Stimulated activated CD4-positive, alpha-beta T cell treated with anti-CD3 and anti-CD28 coated beads, Interleukin-12 subunit alpha, Interleukin-12 subunit beta, amount 100 ng/mL, for 4 hours (primary cell): ENCODE measurements at places on chromosomes 13 and 19.

DNA sequence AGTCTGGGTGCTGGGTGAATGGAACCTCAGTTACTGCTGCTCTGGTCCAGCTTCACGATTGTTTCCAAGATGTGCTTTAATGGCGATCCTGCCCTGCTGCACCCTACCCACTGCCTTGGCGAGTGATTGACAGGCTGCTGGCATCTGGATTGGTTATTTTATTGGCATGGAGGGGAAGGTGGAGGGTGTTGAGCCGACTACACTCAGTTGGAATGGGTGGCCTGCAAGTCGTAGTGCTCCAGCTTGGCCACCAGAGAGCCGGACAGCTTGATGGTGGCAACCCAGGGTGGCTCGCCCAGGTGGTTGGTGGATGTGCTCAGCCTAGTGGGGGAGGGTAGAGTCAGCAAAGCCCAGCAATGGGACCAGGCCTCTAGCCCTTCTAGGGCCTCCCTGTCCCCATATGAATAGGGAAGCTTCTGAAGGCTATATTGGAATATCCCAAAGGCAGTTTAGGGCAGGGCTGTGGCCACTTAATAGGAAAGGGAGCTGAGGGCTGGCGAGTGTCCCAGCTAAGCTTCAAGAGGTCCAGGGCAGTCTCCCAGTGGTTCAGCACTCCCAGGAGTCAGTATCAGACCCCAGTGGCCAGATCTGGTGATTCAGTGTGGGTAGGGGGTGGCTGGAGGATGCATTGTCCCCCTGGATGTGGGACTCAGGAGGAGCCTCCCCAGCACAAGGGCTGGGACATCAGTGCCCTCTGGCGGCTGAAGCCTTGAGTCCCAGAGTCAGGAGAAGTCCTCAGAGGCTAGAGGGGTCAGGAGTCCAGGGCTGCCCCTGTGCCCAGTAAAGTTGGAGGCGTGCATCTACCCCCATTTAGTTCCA, 3.4 kb downstream of the GGN start:
- no peak for DNase-seq

DNA sequence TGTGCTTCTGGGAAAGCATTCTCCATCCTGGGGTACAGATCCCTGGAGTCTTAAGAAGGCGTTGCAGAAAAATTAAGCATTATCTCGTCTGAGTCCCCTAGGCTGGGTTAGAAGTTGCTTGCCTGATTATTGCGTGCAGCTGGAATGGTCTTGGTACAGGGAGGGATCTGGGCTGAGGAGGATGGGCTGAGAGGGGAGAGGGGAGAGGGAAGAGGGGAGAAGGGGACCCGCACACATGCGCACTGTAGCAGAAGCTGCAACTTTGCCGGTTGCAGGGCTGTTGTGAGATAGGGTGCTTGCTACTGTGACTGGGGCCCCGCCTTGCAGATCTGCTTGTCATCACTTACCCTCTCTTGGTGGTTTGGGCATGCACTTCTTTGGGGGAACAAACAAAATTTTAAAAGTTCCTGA, 316.8 kb downstream of the DLEU7 start:
- DNase-seq: no peak

DNA sequence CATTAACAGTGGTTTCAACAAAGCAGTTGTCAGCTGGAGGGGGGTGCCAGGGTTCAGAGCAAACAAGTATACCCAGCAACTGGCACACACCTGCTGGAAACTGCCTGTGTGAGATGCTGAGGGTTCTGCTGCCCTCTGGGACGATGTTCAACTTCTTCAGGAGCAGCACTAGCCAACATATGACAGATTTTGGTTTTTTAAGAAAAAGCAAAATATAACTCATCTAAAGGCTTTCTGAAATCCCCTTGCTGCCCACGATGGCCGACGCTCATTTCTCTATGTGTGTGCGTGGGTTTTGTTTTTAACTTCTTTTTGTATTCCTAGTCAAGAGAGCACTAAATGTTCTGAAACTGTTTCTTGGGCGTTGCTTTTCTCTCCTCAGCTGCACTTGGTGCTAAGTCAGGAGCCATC, 79.9 kb downstream of the MRPL57 start:
- no peak for DNase-seq

DNA sequence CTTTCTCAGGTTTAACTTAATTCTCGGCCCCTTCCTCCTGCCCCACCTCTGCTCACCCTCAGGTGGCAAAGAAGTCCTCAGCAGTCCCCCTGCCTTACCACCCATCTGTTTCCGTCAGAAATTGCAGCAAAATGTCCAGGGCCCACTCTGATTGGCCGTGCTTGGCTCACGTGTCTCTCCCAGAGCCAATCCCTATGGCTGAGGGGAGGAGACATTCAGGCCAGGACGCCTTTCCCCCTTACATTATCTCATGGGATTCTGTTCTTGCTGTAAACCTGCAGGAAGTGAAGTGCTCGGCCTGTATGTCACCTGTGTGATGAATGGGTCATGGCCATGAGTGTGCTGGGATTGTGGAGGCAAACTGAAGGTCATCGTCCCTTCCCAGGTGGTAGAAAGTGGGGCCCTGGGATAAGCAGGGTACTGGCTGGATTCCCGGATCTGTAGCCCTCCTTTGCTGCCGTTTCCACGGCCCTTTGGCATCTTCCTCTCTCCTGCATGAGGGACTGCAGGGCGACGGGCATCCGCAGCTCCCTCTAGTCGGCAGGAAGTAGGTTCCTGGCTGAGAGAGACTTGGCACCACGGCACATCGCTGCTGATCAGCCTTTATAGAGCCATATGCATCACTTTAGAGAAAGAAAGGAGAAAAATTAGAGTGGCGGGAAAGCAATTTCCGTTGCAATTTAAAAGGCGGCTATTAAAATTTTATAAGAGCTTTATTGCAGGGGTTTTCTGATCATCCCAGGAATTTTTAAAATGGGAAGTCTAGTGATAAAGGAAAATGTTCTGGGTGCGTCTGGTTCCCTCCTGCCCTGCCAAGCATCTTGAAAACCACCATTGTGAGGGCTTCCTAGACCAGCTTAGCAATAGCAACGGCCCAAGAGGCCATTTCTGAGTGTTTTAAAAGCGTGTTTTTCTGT, 118.2 kb downstream of the SIPA1L3 start:
- no peak for DNase-seq

DNA sequence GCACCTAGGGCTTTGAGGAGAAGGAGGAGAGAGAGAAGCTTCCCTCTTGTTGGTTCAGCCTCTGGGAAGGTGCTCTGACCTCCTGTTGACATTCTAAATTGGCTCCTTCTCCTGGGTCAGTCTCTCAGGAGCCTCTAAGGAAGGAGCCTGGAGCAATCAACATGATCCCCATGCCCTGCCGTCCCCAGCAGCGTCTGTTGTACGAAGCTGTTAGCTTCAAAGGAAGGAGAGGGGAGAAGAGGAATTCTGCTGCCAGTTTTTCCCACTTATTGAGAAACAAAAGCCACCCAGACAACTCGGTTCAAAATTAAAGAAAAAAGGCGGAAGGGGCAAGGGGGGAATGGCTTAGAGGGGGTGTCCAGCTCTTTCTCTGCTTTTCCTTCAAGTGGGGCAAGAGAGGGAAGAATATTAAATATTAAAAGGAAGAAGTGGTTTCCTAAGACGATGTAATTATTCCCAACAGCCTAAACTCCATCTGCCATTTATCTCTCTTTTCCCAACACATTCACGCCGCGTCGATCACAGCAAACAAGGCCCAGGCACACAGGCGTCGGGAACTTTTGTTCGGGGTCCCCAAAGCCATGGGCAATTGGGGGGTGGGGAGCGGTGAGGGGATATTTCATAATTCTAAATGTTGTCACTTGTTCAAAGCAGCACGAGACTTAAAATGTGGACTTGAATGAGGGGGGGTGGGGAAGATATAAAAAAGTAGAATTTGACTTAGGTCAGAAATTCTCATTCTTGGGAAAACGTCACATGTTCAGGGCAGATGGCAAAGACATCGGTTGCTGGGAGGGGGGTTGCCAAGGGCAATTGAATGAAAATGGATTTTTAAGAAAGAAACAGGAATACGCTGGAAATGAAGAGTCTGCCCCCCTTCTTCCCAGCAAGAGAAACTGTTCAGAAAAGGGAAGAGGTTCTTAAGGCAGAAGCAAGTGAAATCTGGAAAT, 116.8 kb upstream of the CACNA1A start:
- no peak for DNase-seq

DNA sequence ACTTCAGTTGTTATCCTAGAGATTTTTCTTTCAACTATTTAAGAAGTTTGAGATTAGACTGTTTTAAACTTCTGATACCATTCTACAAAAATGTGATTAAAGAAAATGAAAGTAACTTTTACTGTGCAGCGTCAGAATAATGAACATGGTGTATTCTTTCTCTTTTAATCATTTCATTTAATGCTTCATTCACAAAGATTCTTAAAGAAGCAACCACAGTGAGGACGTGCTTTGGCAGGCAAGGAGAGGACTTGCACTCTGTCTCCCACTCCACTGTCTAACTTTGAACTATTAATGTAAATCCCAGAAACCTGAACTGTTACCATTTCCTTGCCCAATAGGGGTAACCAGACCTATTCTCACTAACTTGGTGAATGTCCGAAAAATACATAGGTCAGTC, 137.0 kb downstream of the KCNRG start:
- DNase-seq: no peak

GRCh38 chr19:43362179-43362578, 8.7 kb downstream of the CD177 start:
- no peak for DNase-seq

- no peak for DNase-seq
Observed at GRCh38 chr13:113850722-113851479, 13.0 kb downstream of the GAS6 start.

DNA sequence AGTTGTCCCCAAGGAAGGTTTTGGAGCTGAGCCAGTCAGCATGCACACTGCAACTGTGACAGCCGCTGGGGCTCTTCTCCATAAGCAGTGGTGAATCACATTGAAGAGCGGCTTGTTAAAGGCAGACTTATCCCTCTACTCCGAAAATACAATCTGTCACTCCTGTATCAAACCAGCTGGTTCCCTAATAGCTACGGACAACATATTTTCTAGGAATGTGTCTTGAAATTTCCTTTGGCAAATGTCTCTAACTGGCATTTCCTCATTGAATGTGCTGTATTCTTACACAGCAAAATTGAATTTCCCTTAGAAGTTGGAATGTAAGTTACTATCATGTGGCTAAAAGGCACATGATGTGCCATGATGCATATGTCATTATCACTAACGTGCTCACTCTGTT, 104.0 kb upstream of the GPR12 start:
- no peak for DNase-seq

GRCh38 chr19:5684694-5685430, 4.0 kb downstream of the HSD11B1L start:
- DNase-seq: no peak

GRCh38 chr13:65339241-65339640, 1890.9 kb downstream of the PCDH9 start:
- DNase-seq: no peak

GRCh38 chr19:55699221-55699620, 24.2 kb downstream of the EPN1 start:
- DNase-seq: no peak

GRCh38 chr13:43054803-43055802, 31.7 kb downstream of the DNAJC15 start:
- no peak for DNase-seq

DNA sequence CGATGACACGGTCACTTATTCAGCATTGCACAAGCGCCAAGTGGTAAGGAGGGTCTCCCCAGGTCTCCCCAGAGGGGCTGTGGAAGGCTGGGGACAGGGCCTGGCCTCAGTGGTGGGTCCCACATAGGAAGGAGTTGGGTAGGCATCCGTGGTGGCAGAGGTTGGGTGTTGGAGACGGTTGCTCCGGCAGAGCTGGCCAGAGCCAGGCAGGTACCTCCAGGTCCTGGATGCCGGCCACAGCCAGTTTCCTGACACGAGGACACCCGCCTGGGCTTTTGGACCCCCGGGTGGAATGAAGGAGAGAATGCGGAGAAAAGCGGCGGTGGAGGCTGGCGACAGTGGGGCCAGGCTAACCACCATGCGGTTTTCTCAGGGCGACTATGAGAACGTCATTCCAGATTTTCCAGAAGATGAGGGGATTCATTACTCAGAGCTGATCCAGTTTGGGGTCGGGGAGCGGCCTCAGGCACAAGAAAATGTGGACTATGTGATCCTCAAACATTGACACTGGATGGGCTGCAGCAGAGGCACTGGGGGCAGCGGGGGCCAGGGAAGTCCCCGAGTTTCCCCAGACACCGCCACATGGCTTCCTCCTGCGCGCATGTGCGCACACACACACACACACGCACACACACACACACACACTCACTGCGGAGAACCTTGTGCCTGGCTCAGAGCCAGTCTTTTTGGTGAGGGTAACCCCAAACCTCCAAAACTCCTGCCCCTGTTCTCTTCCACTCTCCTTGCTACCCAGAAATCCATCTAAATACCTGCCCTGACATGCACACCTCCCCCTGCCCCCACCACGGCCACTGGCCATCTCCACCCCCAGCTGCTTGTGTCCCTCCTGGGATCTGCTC, 1.3 kb upstream of the FFAR1 start:
- peak; percentile 58 for DNase-seq

DNA sequence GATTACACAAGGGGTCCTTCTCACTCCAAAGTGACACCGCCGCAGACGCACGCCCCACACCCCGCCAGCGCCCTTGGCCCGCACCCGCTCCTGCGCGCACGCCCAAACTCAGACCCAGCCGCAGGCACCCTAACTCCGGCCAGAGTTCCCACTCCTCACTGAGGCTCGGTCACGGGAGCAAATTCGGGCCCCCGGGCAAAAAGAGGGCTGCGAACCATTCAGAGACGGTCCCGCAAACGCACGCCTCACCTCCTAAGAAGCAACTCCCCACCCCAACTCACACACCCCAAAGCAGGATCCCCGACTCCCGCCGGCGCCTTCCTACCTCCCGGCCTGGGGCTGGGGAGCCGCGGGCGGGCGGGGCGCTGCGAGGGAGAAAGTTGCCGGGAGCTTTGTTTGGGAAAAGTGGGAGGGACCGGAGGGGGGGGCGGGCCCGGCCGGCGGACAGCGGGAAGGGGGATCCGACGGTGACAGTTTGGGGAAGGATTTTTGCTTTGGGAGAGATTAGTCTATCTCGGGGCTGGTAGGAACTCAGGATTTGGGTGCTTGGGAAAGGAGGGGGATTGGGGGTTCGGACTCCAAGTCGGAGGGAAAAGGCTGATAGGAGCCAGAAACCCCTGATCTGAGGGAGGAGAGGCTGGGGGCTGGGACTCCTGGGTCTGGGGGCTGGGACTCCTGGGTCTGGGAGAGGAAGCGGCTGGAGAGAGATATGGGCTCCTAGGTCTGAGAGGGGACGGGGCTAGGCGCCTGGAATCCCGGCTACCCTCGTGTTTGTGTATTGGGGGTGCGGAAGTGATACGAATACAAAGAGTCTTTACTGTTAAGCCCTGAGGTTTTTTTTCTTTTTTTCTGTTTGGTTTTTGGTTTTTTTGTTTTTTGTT, at the start of gene TEAD2:
TEAD2 (minus strand) TSS at position 369 of the 881 bp plus-strand sequence. CDS start 2,341 bp downstream, outside the sequence.
- DNase-seq: no peak

- DNase-seq: peak; percentile 24
Observed at GRCh38 chr13:40187324-40187795, 479.1 kb downstream of the FOXO1 start.

DNA sequence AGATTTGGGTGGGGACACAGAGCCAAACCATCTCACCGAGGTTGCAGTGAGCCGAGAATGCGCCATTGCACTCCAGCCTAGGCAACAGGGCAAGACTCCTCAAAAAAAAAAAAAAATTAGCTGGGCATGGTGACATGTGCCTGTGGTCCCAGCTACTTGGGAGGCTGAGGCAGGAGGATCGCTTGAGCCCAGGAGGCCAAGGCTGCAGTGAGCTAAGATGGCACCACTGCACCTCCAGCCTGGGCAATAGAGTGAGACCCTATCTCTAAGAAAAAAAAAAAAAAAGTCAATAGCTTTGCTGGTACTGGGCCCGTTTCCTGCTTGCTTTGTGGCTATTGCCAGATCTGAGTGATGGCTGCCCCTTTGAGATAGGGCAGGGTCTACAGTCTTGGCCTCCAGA, 13.1 kb downstream of the ACP7 start:
- DNase-seq: no peak

- no peak for DNase-seq
Observed at GRCh38 chr13:98998831-98999638, 21.2 kb upstream of the DOCK9 start.
